ENCODE measurements at places on chromosomes 2 and 18.

- no peak overlapping the region for H3K4me3 ChIP-seq
- H3K27ac ChIP-seq = no peak overlapping the region
- no peak for ATAC-seq
- no peaks in the 10 kb centered on the region for H3K36me3 ChIP-seq
- H3K4me1 ChIP-seq = no peaks in the 10 kb centered on the region
- peaks cover 4% of the 10 kb centered on the region for H3K27me3 ChIP-seq
These were observed 34.5 kb upstream of the DSEL start for GRCh38 chr18:67550872-67551520.

- H3K27ac ChIP-seq = peak overlapping the region; percentile 84
- H3K4me1 ChIP-seq = peaks cover 11% of the 10 kb centered on the region
- peaks cover 21% of the 10 kb centered on the region for H3K36me3 ChIP-seq
- no peaks in the 10 kb centered on the region for H3K27me3 ChIP-seq
- peak; percentile 18 for ATAC-seq
These were observed 399.0 kb upstream of the ID2 start for GRCh38 chr2:8282858-8283252.

GRCh38 chr2:41896186-41896846, 151.5 kb upstream of the PKDCC start:
- H3K27ac ChIP-seq = peak overlapping the region; percentile 51
- H3K27me3 ChIP-seq = no peaks in the 10 kb centered on the region
- no peaks in the 10 kb centered on the region for H3K36me3 ChIP-seq
- ATAC-seq = peak; percentile 95

- no peaks in the 10 kb centered on the region for H3K27me3 ChIP-seq
- no peak overlapping the region for H3K27ac ChIP-seq
- H3K4me1 ChIP-seq = no peaks in the 10 kb centered on the region
- H3K4me3 ChIP-seq = no peak overlapping the region
These were observed 163.5 kb upstream of the TCF4 start for GRCh38 chr18:55751476-55751875.

DNA sequence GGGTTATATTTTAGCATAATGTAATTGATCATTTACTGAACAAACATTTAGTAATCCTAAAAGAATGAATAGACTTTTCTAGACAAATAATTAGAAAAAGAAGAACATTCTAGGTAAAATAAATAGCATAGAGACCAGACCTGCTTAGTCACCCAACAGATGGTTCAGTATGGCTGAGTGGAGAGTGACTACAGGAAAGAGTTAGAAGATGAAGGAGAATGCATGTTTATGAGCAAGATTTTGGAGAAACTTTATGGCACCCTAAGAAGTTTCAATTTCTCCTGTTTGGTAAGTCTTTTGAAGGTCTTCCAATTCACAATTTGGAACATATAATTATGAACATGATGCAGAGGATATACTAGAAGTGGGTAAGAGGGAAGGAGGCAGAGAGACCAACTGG, 32.9 kb downstream of the FAP start:
- no peaks in the 10 kb centered on the region for H3K36me3 ChIP-seq
- no peak overlapping the region for H3K27ac ChIP-seq
- ATAC-seq = no peak
- H3K27me3 ChIP-seq = peaks cover 4% of the 10 kb centered on the region
- no peaks in the 10 kb centered on the region for H3K4me1 ChIP-seq
- no peak overlapping the region for H3K4me3 ChIP-seq

DNA sequence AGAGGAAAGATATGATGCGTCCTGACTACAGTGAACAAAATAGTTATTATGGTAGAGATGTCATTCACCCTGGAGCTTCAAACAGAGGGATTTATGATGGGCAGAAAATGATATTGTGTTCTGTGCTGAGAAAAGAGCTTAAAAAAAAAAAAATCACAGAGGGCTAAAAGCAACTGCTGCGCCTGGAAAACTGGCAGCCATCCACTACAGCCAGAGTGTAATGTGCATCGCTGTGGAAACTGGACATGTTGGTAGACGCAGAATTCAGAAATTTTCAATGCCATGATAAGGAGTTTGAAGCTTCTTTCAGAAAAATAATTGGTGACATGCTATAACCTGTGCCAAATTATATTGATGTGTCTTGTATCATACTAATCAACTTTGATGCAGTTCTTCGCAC, 122.9 kb upstream of the SOX11 start:
- no peaks in the 10 kb centered on the region for H3K27me3 ChIP-seq
- H3K27ac ChIP-seq = no peak overlapping the region
- no peak overlapping the region for H3K4me3 ChIP-seq
- H3K36me3 ChIP-seq = no peaks in the 10 kb centered on the region
- no peak for ATAC-seq
- no peaks in the 10 kb centered on the region for H3K4me1 ChIP-seq

DNA sequence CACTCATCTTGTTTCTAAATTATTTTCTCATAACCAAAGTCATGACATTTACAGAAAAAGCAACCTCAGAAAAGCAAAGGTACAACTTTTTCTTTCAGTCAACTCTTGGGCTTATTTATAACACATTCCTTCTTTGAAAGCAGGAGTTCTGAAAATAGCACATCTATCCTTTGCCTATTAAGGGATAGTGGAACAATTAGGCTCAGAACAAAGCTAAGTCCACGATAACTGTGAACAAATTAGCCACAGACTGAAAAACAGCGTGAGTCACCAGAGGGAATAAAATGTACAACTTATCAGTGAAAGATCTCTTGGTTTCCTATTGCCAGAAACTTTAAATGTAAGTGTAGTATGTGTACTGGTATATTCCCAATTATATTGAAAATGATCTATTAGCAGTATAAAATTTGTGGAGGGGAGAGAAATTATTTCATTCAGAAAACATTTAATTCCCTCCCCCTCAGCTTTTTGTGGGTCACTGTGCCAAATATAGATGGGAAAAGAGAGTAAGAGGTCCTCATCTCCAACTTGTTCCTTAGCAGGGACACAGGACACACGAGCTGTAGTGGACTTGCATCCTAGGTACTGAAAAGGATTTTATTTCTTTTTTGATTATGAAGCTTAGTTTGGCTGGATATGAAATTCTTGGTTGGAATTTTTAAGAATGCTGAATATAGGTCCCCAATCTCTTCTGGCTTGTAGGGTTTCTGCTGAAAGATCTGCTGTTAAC, 15.4 kb upstream of the MATN3 start:
- H3K4me3 ChIP-seq = no peak overlapping the region
- no peak overlapping the region for H3K27ac ChIP-seq
- no peaks in the 10 kb centered on the region for H3K4me1 ChIP-seq
- peaks cover 55% of the 10 kb centered on the region for H3K36me3 ChIP-seq

DNA sequence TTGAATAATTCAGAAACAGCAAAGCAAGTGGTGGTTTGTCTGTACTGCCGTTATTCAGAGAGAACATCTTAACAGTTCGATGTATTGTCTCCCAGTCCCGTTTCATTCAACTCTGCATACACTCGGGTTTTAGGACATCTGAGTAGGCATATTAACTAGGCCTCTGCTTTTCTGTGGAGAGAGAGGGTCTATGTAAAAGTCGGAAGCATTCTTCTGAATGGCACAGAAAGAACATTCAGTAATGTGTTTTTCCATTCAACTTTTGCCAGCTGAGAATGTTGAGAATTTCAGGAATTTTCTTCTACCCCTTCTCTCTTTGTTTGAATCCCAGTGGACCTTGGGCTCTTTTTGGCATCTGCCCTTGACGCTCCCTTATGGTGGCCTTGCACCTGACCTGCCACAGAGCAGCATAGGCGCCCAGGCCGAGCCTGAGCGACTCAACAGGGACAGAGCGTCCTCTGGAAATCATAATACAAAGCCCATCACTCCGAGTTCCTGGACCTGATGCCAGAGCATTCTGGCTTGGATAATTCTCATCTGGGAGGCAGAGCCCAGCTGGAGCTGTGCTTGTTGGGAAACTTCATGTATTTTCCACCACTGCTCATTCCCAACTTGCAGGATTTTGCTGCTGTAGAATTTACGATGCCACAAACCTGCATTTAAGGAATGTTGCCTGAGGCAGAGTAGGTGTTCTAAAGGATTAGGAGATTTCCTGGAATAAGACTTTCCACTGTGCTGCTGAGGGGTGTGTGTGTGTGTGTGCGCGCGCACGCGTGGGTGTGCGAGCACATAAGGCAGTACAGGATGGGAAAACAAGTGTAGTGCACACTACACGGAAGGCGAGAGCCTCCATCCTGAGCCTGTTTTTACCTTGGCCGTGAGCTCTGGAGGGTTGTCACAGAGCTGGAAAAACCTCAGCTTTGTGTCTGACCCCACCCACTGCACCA, 77.2 kb upstream of the TXNDC2 start:
- no peak overlapping the region for H3K4me3 ChIP-seq
- no peaks in the 10 kb centered on the region for H3K36me3 ChIP-seq
- H3K27ac ChIP-seq = no peak overlapping the region
- peaks cover 21% of the 10 kb centered on the region for H3K27me3 ChIP-seq

- ATAC-seq = no peak
- H3K4me1 ChIP-seq = peaks cover 17% of the 10 kb centered on the region
- H3K4me3 ChIP-seq = no peak overlapping the region
- H3K27me3 ChIP-seq = no peaks in the 10 kb centered on the region
These were observed 242.8 kb downstream of the FAM210A start for GRCh38 chr18:13483316-13484270.

DNA sequence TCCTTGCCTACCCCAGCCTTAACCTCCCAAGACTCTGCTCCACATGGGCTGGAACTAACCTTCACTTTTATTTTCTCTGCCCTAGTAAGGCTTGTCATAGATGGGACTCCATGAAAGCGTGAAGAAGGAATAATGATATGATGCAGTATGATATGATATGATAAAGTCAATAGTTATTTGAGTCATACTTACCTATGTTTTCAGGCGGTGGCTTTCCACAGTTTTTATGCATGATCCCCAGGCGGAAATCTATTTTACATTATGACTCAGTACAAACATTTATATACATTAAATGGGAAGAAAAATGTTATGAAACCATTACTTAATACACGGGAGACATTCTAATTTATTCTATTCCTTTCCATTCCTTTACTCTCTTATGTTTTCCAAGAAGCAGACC, 5.6 kb downstream of the ACMSD start:
- H3K4me1 ChIP-seq = no peaks in the 10 kb centered on the region
- no peak for ATAC-seq
- no peak overlapping the region for H3K4me3 ChIP-seq
- peaks cover 24% of the 10 kb centered on the region for H3K27me3 ChIP-seq
- H3K36me3 ChIP-seq = no peaks in the 10 kb centered on the region

DNA sequence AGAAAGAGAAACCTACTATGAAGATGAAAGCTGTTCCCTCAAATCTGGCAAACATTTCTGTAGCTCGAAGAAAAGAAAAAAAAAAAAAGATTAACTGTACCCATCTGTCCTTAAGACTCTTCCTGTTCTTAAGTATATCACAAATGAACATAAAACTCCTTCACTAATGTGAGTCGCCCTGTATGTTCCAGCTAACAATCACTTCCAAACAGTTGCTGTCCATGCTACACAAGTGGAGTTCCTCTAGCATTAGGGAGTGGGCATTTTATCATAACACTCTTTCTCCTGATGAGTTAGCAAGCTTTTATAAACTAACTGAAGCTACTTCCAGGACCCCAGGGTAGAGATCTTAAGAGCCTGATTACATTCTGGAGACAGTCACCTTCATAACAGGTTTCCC, 5.8 kb downstream of the CUL3 start:
- peaks cover 33% of the 10 kb centered on the region for H3K4me1 ChIP-seq
- no peak for ATAC-seq
- H3K36me3 ChIP-seq = peaks cover 61% of the 10 kb centered on the region
- peak overlapping the region; percentile 66 for H3K4me3 ChIP-seq
- peak overlapping the region; percentile 9 for H3K27ac ChIP-seq
- no peaks in the 10 kb centered on the region for H3K27me3 ChIP-seq

DNA sequence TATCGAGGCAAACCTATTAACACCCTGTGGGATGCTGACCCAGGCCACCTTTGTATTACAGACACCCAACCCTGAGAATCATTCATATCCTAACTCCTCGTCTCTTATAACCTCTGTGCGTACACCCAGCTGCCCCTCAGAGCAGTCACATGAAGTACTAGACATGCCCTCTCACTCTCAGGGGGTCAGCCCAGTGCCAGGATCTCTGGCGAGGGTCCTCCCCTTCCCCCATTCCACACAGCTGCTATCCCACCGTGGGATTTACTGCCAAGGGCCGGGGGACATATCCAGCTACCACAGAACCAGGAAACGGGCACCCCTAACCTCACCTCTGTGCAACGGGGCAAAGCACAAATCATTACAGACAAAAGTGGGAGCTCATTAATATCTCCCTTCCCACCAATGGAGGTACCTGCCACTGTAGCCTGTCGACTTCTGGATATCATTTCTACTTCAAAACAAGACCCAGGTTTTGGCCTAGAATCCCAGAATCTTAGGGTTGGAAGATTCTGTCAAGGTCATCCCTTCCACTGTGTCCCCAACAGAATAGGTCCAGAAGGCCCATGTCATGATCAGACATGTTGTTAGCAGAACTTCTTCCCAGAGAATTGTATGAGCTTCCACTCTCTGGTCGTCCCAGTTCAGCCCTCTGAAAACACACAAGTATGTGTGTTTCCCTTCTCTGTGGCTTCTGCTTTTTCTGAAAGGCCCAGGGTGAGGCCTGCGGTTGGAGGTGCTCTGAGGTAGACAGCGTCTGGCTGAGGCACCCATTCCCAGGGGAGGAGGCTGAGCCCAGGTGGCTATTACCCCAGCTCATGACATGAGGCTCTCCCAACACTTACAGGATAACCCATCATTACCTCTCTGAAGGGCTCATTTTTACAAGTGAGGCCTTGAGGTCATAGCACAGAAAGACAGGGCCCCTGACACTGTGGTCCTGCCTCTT, 1.7 kb downstream of the TMBIM1 start:
- H3K4me3 ChIP-seq = peak overlapping the region; percentile 87
- peaks cover 38% of the 10 kb centered on the region for H3K4me1 ChIP-seq
- peaks cover 22% of the 10 kb centered on the region for H3K36me3 ChIP-seq

DNA sequence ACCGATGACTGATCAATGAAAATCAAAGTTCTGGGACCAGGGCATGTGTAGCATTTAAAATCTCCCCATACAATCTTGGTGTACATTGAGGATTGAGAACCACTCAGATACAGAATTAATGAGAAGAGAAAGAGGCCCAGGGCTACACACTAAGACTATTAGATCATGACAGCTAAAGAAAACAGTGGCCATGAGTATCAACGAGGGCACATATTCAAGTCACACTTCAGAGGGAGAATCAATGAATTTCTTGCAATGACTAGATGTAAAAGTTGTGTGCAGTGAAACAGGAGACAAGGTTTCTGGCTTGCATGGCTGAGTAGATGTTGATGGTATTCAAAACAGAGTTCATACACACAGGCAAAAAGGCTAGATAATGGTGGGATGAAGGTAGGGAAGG, 29.1 kb downstream of the METTL8 start:
- H3K27ac ChIP-seq = peak overlapping the region; percentile 47
- no peaks in the 10 kb centered on the region for H3K27me3 ChIP-seq
- peak overlapping the region; percentile 33 for H3K4me3 ChIP-seq
- no peaks in the 10 kb centered on the region for H3K36me3 ChIP-seq
- peak; percentile 55 for ATAC-seq
- H3K4me1 ChIP-seq = peaks cover 47% of the 10 kb centered on the region

GRCh38 chr2:55152475-55153412, 79.3 kb downstream of the CLHC1 start:
- H3K36me3 ChIP-seq = no peaks in the 10 kb centered on the region
- no peaks in the 10 kb centered on the region for H3K4me1 ChIP-seq
- H3K4me3 ChIP-seq = no peak overlapping the region
- H3K27ac ChIP-seq = no peak overlapping the region

Measured in activated T-helper 17 cell treated with anti-CD3 and anti-CD28 coated beads, Interleukin-2, amount 50 U/mL, for 72 hours (primary cell).